ENCODE measurements at places on chromosomes 16 and 17.

- DNase-seq = no peak
These were observed 31.7 kb upstream of the DHX40 start for GRCh38 chr17:59533694-59534093.

DNA sequence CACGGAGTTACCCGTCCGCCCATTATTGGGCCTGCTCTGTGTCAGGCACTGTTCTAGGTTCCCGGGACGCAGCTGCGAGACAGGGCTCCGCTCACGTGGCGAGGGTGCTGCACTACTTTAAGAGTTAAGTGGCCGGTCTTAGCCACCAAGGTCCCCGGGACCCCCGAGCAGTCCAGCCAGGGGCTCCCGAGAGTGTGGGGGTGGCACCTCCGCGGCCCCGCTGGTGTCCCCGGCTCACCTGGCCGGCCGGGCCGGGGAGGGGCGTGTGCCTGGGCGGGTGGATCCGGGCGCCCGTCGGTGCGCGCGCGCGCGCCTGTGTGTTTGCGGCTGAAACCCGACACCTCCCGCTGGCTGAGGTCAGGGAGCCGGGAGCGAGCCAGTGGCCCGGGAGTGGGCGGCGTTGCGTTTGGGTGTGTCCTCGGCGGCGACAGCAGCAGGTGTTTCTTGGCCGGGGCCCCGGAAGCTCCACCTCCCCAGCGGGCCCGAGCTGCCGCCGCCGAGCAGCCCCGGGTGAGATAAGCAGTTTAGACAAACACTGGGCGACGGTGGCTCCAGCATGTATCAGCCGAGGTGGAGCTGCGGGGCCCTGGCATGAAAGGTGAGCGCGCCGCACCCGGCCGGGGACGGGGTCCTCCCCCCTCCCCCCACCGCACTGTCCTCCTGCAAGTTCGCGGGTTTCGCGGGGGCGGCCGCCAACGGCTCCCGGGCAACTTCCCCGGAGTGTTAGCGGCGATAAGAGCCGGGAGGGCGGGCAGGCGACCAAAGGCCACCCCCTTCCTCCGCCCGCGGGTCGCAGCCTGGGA is at the start of gene GSE1:
Gene GSE1 (plus strand): TSS at position 522 of the 803 bp plus-strand sequence. CDS start 70 bp downstream, at position 592.
- no peak for DNase-seq

DNA sequence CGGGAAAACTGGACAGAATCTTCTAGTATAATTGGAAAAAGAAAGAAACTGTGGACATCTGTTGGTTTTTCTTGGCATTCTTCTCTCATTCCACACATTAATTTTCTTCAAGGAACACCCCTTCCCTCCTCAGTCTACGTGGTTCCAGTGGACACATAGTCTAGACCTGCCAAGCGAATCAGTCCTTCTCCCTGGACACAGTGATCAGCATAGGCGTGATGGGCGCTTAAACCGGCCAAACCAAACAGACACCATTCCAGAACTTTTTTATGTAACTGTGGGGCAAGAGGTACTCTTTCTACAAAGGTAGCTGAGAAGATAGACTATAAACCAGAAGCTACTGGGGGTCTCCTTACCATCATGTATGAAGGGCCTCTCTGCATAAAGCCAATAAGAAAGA is 121.8 kb upstream of the COX10 start:
- no peak for DNase-seq

DNA sequence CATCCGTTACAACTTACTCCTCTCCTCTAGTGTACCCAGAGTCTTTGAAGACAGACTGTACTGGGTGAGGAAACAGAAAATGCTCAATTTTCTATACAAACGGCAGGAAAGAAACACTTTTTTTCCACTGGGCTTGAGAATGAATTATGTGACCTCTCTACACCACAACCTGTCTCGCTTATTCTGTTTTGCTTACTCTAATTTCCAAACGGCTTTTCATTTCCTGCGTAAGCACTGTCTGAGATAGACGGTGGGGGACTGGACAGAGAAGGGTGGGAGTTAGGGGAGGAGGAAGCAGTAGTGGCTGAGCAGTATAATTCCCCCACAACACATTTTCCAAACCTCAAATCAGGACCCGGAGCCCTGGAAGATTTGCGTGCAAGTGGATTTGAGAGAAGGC is 191.4 kb upstream of the SDK2 start:
- DNase-seq = no peak

- no peak for DNase-seq
These were observed 10.9 kb downstream of the RAD51C start for GRCh38 chr17:58703137-58703915.

Measured in cerebellar nuclear complex (tissue), 1 donor.